Body of pancreas (tissue), 4 donors: ENCODE measurements at places on chromosomes 11 and 22. TPM values are rescaled to one million over a fixed set of nuclear protein-coding genes. Genes with fewer than 3 reads are reported as not detected.
A peak's percentile ranks its signal among the peaks of the same experiment; 100 is the strongest.

DNA sequence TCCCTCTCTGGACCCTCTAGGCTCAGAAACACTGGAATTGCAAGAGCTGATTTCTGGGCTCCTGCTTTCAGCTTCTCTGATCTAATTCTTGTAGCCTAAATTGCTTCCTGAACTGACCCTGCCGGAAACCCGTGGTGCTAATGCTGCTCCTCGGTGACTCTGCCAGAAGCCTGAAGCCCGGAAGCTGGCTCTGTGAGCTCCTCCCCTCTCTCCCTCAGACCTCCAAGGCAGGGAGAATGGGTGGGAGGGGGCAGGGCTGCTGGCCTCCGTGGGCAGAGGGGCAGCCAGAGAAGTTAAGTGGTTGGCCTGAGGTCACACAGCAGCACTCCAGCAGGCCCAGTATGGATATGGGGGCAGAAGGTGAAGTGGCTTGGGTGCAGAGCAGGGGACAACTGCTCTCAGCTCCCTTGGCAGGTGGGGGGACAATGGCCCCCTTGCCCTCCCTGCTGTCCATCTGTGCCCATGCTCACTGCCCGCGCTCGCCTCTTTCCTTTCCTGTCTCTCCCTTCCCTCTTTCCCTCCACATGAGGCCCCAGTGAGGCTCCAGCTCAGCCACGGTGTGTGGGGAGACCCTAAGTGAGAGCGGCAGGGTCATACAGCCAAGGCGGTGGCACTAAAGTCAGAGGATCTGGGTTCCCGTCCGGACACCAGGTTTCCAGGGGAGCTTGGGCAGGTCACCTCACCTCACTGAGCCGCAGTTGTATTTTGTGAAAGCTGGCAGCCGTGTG is 16.2 kb downstream of the CAPN5 start:
- peak overlapping the region; percentile 55 for H3K27ac ChIP-seq
- no peak for DNase-seq
- H3K4me1 ChIP-seq = peaks cover 31% of the 10 kb centered on the region
- H3K36me3 ChIP-seq = no peaks in the 10 kb centered on the region

GRCh38 chr22:27107824-27108223 is 450.4 kb downstream of the MIAT start:
- H3K27ac ChIP-seq = peak overlapping the region; percentile 56
- H3K27me3 ChIP-seq = no peaks in the 10 kb centered on the region
- H3K4me1 ChIP-seq = peaks cover 35% of the 10 kb centered on the region
- no peaks in the 10 kb centered on the region for H3K36me3 ChIP-seq
- H3K4me3 ChIP-seq = no peak overlapping the region

GRCh38 chr11:32334822-32335221 is 100.5 kb downstream of the WT1 start:
- peaks cover 18% of the 10 kb centered on the region for H3K4me1 ChIP-seq
- no peak overlapping the region for H3K4me3 ChIP-seq
- H3K27me3 ChIP-seq = no peaks in the 10 kb centered on the region
- H3K36me3 ChIP-seq = no peaks in the 10 kb centered on the region

DNA sequence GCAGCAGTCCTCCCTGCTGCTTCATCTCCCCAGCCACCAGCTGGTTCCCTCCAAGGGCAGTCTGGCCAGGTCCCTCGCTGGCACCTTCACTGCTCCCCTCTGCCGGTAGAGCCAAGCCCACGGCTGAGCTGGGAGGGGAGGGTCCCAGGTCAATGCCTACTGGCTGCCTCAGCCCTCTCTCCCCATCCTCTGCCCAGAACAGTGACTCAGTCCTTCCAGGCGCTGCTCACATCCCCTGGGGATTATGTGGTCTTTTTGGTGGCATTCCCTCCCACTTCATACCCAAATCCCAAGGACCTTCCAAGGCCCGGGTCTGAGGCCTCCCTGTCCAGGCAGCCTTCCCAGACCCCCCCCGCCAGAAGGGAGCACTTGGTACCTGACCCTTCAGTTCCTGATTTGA is 44.9 kb downstream of the WNT7B start:
- no peak overlapping the region for H3K27ac ChIP-seq
- H3K27me3 ChIP-seq = no peaks in the 10 kb centered on the region
- no peak for DNase-seq
- H3K4me1 ChIP-seq = peaks cover 11% of the 10 kb centered on the region
- no peak overlapping the region for H3K4me3 ChIP-seq

GRCh38 chr11:11076276-11076675 is 218.4 kb upstream of the ZBED5 start:
- no peak overlapping the region for H3K4me3 ChIP-seq
- H3K36me3 ChIP-seq = no peaks in the 10 kb centered on the region
- no peaks in the 10 kb centered on the region for H3K4me1 ChIP-seq
- no peak overlapping the region for H3K27ac ChIP-seq

GRCh38 chr11:82082976-82083375 is 650.7 kb downstream of the FAM181B start:
- H3K27me3 ChIP-seq = no peaks in the 10 kb centered on the region
- no peaks in the 10 kb centered on the region for H3K36me3 ChIP-seq

GRCh38 chr11:35288817-35289541 is 130.4 kb downstream of the SLC1A2 start:
- H3K4me3 ChIP-seq = no peak overlapping the region
- H3K36me3 ChIP-seq = no peaks in the 10 kb centered on the region
- H3K27me3 ChIP-seq = no peaks in the 10 kb centered on the region
- peaks cover 4% of the 10 kb centered on the region for H3K4me1 ChIP-seq

- DNase-seq = peak; percentile 25
- H3K36me3 ChIP-seq = no peaks in the 10 kb centered on the region
- H3K4me1 ChIP-seq = peaks cover 97% of the 10 kb centered on the region
- H3K27me3 ChIP-seq = no peaks in the 10 kb centered on the region
- no peak overlapping the region for H3K4me3 ChIP-seq
- peak overlapping the region; percentile 86 for H3K27ac ChIP-seq
These were observed 20.7 kb downstream of the ZBTB16 start for GRCh38 chr11:114080219-114080618.

DNA sequence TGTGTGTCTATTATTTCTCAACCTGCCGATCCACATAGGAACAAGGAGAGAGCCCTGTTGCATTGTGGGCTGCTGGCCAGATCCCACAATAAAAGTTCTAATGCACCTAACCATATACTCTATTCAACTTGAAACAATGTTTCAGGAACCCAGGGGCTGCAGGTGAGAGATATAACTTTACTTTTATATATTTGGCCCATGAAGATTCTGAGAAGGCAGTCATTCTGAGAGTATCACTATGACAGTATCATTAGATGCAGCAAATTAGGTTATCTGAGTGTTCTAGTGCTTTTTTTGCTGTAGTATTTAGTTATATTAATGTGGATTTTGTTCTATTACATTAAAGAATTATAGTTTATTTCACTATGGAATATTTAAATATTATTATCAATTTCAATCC is 655.1 kb upstream of the ARHGAP42 start:
- H3K27ac ChIP-seq = no peak overlapping the region
- no peaks in the 10 kb centered on the region for H3K36me3 ChIP-seq
- DNase-seq = no peak
- H3K4me3 ChIP-seq = no peak overlapping the region
- H3K4me1 ChIP-seq = no peaks in the 10 kb centered on the region

- H3K36me3 ChIP-seq = no peaks in the 10 kb centered on the region
- peaks cover 12% of the 10 kb centered on the region for H3K27me3 ChIP-seq
- no peak within 1 kb of the TSS for H3K27ac ChIP-seq
- H3K4me1 ChIP-seq = peaks cover 12% of the 10 kb centered on the region
These were observed at the start of gene TIMP3 for GRCh38 chr22:32801537-32802236. Gene TIMP3 (plus strand): TSS chr22:32801705. CDS start chr22:32802002, 297 bp downstream.

EFCAB6 gene
- total RNA-seq = 4.0 TPM

CBLIF gene
- total RNA-seq = not detected

POU2AF2 gene
- not detected for total RNA-seq

RTN4R gene
- 0.66 TPM for total RNA-seq

MRGPRF gene
- 7.6 TPM for total RNA-seq

BIRC3 gene
- total RNA-seq = 5.3 TPM

PCNX3 gene
- 56.7 TPM for total RNA-seq

RFPL1 gene
- total RNA-seq = not detected
